ENCODE measurements at places on chromosomes 12 and 14.
A peak's percentile ranks its signal among the peaks of the same experiment; 100 is the strongest.

GRCh38 chr14:26841920-26842741 lies 244.3 kb upstream of the NOVA1 start:
- DNase-seq: no peak

DNA sequence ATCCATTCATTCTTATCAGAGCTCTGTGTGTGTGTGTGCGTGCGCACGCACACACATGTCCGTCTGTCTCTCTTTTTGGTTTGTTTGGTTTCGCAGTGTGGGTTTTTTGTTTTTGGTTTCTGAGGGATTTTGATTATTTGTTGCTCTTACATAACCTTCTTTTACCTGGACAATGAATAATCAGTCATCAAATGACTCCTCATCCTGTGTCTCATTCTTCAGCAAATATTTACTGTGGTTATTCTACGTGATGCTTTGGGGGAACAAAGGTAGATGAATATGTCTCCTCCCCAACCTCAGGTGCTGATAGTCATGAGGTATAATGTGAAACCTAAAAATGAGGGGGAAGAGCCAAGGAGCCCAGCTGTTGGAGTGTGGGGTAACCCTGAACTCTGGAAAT lies 92.4 kb downstream of the SAMD4A start:
- no peak for DNase-seq

- DNase-seq: no peak
These were observed 67.3 kb upstream of the BICD1 start for GRCh38 chr12:32039347-32039746.

DNA sequence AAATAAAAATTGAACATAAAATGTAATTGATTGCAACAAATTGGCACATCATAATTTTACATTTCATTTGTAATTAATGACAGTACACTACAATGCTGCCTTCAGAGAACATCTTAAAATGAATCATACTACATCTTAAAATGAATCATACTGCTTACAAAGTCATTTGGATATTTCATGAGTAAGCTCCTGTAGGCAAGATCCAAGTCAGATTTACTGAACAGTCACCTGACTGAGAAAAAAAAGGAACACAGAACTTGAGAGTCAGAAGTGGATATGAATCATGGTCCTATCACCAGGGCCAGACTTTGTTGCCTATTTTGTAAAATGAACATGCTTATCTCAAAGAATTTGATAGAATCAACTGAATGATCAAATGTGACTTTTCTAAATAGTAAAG lies 32.7 kb upstream of the FBLN5 start:
- no peak for DNase-seq

GRCh38 chr12:13099066-13099843 lies 4.2 kb downstream of the GSG1 start:
- no peak for DNase-seq

DNA sequence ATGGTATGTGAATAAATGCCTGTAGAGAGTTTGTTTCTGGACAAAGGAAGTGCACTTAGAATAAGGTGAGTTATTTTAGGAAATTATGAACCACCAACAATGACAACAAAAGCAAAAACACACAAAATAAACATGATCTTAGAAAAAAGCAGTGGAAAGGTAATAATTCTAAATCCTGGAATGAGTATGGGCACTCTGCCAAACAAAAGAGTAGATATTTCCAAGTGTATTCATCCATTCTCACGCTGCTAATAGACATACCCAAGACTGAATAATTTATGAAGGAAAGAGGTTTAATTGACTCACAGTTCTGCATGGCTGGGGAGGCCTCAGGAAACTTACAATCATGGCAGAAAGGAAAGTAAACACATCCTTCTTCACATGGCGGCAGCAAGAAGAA lies 269.3 kb upstream of the NPAS3 start:
- no peak for DNase-seq

DNA sequence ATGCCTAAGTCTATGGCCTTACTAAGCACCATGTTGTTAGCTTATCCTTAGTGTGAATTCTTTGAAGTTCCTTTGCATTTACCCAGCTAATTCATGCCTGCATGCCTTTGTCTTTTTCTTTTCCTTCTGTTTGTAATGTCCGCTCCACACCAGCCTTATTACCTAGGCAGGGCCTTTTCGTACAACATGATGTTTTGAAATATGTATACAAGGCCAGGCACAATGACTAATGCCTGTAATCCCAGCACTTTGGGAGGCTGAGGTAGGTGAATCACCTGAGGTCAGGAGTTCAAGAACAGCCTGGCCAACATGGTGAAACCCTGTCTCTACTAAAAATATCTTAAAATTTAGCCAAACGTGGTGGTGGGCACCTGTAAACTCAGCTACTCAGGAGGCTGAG lies 1636.5 kb upstream of the SEL1L start:
- no peak for DNase-seq

- DNase-seq: no peak
These were observed 218.3 kb upstream of the CPNE8 start for GRCh38 chr12:39123580-39124253.

GRCh38 chr14:23040100-23040499 lies 1.9 kb upstream of the PSMB11 start:
- DNase-seq: no peak

DNA sequence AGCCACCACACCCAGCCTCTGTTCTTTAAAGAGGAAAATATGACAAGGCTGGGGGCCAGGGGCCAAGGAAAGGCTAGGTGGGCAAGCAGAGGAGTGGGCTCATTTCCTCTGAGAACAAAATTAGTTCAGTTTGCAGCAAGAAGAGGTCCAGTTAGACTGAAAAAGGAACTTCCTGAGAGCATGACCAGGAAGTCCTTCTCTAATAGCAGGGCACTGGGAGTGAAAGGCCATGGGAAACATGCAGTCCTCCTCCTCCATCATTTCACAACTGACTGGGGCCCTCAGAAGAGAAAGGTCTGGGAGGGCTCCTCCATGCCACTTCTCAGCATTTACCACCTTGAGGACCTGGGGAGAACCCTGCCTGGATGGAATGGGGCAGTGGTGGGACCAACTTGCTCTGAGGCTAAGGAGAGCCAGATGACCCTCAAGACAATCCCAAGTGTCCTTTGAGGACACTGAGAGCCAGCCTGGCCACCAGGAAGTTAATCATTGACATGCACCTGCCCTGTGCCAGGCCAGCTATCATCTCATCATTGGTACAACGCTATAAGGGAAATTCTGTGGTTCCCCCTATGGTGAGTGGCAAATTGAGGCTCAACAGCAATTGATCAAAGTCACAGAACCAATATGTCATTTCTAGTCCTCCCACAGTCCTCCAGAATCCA lies 2.0 kb downstream of the AQP2 start:
- no peak for DNase-seq

DNA sequence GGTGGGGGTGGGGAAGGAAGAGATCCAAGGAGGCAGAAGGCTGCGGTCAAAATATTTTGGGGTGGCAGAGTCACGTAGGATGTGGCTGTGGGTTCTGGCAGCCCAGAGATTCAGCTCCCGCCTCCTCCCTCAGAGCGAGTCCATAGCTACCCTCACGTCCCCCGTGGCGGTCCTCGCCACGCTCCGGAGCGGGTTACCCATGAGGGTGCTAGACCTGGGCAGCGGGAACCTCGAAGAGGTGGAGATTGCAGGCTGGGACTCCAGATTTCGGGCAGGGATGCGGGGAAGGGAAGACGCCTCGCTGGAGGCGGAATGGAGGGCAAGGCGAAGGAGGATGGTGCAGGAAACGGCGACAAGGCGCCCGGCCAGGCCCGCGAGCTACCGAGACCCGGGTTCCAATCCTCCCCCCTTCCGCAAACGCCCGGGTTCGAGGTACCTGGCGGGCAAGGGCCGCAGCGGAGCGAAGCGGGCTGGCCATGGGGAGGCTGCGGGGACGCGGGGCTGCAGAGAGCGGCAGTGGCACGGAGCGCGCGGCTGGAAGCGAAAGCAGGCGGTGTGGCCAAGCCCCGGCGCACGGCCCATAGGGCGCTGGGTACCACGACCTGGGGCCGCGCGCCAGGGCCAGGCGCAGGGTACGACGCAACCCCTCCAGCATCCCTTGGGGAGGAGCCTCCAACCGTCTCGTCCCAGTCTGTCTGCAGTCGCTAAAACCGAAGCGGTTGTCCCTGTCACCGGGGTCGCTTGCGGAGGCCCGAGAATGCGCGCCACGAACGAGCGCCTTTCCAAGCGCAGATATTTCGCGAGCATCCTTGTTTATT lies 46.2 kb downstream of the BCAT1 start:
- DNase-seq: peak; percentile 50

GRCh38 chr12:66838366-66838765 lies 159.5 kb upstream of the GRIP1 start:
- no peak for DNase-seq
